Stimulated activated CD4-positive, alpha-beta T cell treated with anti-CD3 and anti-CD28 coated beads, Interleukin-4, amount 100 ng/mL, for 4 hours (primary cell): ENCODE measurements at places on chromosomes 2 and 18.

DNA sequence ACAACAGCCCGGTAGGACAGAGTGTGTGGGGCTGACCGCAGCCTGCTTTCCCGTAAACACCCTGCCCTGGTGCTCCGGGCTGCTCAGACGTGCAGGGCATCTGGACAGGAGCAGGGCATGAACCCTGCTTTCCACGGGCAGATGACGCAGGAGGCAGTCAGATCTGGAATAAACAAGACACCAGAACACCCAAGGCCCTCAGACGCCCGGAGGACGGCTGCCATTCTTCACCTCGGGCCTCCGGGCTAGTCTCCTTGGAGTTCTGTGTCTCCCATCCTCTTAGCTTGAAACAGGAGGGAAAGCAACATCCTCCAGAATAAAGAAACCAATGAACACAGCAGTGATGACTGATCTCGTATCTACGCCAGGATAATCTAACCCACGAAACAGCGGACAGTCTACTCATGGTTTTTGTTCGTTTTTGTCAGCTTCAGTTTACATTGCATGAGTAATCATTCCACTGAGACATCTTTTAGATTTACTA, 7.3 kb downstream of the PXDN start:
- no peak for DNase-seq

- no peak for DNase-seq
Observed at GRCh38 chr2:19575641-19576040, 217.2 kb upstream of the OSR1 start.

- DNase-seq = no peak
Observed at GRCh38 chr2:647003-647560, 30.1 kb downstream of the TMEM18 start.

DNA sequence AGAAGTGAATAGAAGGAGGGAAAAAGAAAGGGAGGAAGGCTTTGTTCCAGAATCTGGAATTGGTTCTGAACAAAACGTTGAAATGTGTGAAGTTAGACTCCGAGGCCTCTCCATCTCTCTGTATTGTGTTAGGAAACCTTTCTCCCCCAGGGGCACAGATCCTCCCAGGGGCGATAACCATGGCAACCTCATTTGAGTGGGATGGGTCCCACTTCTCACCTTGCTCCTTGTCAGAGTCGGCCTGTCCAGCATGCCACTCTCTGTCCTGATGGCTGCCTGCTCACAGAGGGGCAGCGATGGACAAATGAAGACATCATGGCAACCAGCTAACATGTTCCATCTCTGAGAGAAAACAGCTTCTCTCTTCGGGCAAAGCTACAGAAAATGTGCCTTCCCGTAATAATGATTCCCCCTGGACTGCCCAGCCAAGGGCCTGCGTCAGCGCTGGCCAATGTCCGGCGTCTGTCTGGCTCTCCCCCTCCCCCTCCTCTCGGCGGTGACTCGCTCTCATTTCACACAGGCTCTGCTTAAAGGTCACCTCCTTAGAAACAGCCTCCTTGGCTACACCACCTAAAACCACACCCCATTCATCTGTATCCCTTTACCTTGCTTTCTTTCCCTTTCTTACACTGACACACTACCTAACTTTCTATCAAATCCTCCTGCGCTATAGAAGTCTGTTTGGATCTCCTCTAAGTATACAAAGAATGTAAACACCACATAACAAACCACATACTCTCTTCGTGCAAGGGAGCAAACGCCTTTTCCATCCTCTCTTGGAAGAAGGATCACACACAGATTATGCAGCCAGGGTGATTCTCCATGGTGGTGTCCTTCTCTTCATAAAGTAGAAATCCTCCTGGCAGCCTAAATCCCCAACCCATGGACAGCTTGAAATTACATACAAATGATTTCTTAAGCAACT, 32.1 kb upstream of the TTC39C start:
- no peak for DNase-seq

- DNase-seq = no peak
Observed at GRCh38 chr18:27585602-27586173, 400.6 kb upstream of the CHST9 start.

DNA sequence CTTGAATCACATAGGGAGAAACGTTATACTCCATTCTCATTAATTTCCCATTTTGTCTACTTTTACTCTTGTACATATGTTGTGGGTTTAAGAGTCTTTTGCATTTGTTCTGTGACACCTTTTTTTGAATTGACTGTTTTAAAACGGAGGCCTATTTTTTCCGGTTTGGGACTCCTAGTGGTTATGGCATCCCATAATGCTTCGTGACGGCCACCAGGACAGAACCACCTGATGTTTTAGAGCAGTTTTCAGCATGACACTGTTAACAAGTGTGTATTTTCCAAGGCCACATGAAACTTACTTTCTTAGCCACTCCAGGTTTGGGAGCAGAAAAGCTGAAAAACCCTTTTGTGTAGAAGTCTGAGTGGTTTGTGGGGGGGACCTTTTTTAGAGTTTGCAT, 8.4 kb downstream of the SOX11 start:
- DNase-seq = no peak

GRCh38 chr2:84855731-84856130, 25.2 kb downstream of the TRABD2A start:
- DNase-seq = no peak
